ENCODE measurements at places on chromosomes 1 and 21.

GRCh38 chr1:1208713-1209433 is 2.5 kb upstream of the TNFRSF18 start:
- no peak for DNase-seq

DNA sequence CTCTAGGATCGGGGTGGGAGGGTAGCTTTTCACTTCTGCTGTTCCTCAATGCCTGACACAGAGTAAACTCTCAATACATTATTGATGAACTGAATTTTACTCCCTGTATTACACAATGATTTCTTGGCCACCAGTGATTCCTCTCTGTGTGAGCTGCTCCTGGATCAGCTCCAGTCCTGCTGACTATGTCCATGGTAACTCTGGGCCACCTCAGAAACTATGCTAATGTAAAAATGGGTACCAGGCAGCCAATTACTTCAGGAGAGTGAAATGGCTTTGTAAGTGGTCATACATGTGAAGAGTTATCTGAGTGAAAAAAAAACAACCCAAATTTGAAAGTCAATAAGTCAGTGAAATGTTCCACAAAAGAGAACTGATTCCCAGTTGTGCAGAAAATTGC is 311.0 kb downstream of the KCNH1 start:
- DNase-seq = no peak

DNA sequence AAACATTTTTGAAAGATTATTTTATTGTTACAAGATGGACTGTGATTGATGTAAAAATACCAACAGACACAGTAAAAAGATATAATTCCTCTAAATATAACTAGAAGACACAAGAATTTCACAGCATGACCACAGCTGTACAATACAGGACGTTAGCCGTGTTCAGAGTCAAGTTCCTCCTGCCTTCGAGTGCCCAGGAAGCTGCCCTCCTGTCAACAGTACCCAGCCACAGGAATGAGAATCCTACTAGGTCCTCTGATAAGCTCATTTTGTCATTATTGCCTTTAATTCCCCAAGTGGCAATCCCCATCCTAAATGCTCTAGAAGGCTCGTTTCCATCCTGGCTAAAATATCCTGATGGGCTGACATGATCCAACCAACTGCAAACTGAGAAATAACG is 16.4 kb upstream of the CAPN2 start:
- DNase-seq = no peak

DNA sequence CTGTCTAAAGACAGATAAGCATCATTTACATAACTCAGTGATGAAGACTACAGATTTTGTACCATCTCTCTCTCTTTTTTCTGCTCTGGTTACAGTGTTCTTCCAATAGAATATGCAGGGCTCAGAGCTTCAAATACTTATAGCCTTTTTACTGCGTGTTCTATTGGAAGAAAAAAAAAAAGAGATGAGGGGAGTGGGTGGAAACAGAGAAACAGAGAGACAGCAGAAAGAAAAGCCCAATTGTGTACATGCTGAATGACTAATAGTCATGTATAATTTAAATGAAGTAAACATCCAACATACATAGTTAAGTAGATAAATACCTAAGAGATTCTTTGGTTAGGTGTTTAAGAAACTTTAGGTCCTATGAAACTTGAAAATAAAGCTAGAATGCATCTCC is 151.9 kb downstream of the HMCN1 start:
- DNase-seq = no peak

- DNase-seq = no peak
These were observed 35.7 kb upstream of the COL6A1 start for GRCh38 chr21:45945868-45946210.

DNA sequence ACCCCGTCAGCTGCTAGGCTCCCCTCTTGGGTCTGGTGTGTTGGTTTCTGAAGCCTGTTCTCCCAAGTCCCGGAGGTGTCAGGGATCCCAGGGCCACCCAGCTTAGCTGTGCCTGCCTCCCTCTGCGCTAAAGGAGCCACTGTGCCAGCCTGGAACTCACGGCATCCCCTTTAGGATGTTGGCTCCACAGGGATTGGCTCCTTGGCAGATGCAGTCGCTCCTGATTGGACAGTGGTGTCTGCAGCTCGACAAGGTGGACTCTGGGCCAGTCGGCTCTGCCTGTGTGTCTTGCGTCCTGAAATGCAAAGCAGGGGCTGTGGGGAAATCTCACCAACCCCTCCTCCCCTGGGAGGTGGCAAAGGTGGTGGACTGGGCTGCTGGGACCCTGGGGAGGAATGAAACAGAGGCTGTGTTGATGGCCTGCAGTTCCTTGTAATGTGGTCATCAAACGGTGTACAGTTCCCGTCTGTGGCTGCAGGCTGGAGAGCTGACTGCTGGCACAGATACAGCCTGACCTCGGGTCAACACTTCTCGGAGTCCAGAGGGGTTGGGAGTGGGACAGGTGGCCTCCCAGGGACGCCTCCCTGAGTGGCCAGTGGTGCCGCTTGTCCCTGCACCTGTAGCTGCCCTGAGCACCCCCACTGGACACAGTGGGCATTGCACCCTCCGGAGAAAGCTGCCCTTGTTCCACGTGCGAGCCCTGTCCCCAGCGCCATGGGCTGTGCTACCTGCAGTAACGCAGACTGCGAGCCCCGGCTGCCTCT is 11.5 kb upstream of the KCNAB2 start:
- no peak for DNase-seq

GRCh38 chr1:1622010-1622787 is 6.9 kb downstream of the MIB2 start:
- no peak for DNase-seq

- DNase-seq = no peak
These were observed 34.4 kb downstream of the SPRTN start for GRCh38 chr1:231372501-231372900.

DNA sequence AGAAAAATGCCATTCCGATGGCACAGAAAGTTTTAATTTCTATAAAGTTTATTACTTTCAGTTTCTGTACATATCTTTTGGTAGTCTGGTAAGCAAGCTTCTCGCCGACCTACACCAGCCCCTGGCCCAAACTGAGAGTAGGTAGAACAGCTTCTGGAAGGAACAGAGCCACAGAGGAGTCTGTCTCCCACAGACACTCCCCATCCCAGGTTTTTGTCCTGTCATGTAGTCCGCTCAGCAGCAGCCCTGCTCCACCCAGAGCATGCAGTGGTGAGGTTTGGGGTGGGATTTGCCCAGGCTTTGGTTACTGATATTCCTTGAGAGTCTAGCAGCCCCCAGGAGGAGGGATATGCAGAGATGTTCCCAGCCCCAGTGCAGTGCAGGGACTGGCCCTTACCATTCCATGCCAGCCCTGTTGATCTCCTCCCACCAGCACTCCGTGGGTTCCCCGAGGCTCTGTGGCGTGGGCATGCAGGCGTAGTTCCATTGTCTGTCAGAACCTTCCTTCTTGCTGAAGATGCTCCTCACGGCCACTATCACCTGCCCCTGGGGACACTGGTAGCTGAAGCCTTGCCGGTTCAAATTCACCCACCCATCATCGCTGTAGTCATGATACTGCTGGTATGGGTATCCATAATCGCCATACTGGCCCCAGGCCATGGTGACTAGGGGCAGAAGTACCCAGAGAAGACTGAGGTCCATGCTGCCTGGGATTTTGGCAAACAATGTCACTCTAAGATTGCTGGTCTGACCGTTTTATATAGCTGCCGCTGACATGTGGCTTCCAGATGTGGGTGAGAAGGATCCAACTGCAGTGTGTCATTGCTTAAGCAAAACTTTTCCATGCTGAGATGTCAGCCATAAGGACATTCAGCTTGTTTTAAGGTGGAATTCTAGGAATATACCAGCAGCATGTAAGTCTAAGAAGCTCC is at the start of gene DPT:
Gene DPT, minus strand, starts transcription at position 734 of the 932 bp plus-strand sequence. Its CDS starts 32 bp downstream, at position 702.
- no peak for DNase-seq

DNA sequence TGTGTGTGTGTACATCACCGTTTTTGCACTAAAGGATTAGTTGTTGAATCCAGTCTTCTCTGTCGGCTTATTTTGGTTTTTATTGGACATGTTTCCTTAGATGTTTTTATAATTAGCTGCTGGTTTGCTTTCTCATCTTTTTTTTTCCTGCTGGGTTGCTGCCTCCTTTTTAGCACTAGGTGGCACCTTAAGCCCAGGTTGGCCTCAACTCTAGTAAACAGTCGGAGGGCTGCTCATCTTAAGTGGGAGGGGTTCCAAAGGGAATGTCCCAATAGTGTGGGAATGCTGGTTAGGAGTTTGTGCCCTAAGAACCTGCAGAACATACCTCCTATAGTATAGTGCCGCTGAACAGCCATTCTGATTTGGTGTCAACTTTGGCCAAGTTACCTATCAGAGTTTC is 570.1 kb upstream of the CXADR start:
- DNase-seq = no peak

GRCh38 chr1:6103111-6103853 is 57.6 kb downstream of the KCNAB2 start:
- DNase-seq = no peak

- DNase-seq = no peak
These were observed 12.1 kb downstream of the DNAJC16 start for GRCh38 chr1:15538771-15539170.

- no peak for DNase-seq
These were observed 27.5 kb upstream of the TCEA3 start for GRCh38 chr1:23452011-23452411.

GRCh38 chr1:56572334-56573050 is 6.9 kb downstream of the PLPP3 start:
- no peak for DNase-seq

DNA sequence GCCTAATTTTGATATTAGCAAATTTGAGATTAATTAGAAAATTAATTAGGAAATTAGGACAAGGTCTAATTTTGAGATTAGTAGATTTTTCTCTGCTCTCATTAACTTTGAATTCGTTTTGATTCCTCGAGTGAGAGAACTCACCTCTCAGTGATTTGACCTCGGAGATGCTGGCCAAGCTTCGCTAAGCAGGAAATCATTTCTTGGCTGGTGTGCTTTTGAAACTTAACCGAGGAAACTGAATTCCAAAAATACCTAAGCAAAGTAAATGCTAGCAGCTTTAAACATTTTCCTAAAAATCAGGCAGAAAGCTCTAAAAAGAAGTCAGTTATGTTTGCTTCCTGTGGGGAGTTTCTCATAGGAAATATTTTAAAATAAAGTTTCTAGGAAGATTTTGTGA is 34.9 kb downstream of the CDC14A start:
- DNase-seq = no peak

DNA sequence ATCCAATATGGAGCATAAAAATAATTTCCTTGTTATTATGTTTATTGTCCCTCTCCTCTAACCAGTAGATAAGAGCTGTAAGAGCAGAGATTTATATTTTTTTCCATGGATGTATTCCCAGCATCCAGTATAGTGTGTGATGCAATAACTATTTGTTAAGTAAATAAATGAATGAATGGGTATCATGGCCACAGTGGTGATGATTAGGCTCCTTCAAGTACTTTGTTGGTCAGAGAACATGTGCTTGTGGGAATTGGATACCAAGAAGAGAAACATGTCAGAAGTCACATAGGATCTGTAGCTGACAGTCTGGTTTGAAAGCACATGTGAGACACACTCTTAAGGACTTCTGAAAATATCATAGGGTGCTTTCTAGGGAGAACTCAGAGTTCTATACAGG is 588.5 kb downstream of the AGBL4 start:
- DNase-seq = no peak

Data from NCI-H1694 (cell line).